Mesendoderm (in vitro differentiated cells): ENCODE measurements at places on chromosomes 16 and 17.

DNA sequence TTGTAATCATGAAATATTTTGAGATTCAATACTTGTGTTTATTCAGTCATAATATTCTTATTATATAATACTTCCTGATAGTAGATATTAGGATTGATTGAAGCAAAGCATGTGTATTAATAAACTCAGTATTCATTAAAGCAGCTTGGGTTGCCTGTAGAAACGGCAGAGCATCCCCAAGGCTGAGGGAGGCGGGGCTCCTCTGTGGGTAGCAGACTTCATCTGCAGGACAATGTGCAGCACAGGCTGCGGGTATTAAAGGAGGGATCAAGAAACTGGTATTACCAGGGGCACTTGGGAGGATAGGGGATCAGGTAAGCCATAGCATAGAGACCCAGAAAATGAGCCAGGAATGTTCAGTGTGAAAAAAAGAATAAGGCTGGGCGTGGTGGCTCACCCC lies 213.6 kb downstream of the PRKCA start:
- no peak for DNase-seq

- DNase-seq, result no peak
These were observed 146.0 kb upstream of the RCVRN start for GRCh38 chr17:10051112-10051511.

- DNase-seq, result no peak
These were observed 18.6 kb upstream of the CLTC start for GRCh38 chr17:59601130-59601529.

DNA sequence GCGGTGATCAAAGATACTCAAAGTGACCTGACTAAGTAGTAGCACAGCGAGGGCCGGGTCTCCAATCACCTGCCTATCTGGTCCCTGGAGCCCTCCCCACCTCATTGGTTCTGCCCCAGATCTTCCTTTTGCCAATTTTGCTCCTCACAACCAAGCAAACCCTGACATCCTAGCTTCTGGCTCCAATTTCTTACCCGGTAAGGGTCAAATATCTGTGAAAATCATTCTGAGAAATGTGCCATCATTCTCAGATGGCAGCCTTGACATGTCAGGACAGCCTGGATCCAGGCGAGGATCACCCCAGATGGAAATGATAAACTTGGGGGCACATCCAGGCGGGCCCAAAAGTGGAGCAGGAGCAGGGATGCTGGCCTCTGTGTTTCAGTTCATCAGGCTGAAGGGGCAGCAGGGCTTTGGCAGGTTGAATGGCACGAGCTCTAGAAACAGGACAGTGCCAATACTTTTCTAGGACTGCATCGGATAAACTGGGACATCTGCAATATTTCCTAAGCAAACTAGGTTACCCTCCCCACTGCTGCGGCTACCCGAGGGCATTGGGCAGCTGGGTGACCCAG lies 83.9 kb downstream of the SHISA6 start:
- no peak for DNase-seq

GRCh38 chr16:87037012-87037411 lies 280.2 kb downstream of the C16orf95 start:
- DNase-seq, result no peak

DNA sequence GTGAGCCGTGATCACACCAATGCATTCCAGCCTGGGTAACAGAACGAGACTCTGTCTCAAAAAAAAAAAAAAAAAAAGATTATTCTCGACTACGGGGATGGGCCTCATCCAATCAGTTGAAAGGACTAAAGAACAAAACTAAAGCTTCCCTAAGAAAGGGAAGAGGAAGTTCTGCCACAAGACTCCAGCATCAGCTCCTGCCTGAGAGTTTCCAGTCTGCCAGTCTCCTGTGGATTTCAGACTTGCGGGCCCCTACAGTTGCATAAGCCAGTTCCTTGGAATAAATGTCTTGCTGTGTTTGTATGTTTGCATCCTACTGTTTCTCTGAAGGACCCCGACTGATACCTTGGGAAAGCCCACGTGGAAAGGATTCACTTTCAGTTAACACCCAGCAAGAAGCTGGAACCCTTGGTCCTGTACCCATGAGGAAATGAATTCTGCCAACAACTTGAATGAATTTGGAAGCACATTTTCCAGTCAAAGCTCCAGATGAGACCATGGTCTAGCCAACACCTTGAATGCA lies 26.3 kb upstream of the FZD2 start:
- DNase-seq, result no peak

GRCh38 chr17:43368740-43369506 lies 29.9 kb upstream of the ARL4D start:
- peak; percentile 94 for DNase-seq

DNA sequence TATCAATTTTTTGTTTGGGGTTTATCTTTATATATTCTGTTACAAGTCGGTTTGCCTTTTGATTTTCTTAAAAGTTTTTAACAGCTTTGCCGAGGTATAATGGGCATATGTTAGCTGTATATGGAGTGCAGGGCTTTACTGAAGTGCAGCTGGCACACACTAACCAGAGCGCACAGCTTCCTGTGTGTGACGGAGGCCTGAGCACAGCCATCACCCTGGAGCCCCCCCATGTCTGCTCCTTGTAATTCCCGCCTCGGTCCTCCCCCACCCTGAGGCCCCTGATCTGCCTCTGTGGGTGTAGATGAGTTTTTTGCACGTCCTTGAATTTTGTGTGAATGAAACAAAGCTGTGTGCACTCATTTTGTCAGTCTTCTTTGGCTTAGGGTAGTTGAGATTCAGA lies 60.1 kb upstream of the ZNF750 start:
- DNase-seq, result no peak

GRCh38 chr16:28258567-28258966 lies 33.8 kb upstream of the SBK1 start:
- no peak for DNase-seq

- no peak for DNase-seq
These were observed 1.7 kb upstream of the IL17C start for GRCh38 chr16:88636488-88637265.

DNA sequence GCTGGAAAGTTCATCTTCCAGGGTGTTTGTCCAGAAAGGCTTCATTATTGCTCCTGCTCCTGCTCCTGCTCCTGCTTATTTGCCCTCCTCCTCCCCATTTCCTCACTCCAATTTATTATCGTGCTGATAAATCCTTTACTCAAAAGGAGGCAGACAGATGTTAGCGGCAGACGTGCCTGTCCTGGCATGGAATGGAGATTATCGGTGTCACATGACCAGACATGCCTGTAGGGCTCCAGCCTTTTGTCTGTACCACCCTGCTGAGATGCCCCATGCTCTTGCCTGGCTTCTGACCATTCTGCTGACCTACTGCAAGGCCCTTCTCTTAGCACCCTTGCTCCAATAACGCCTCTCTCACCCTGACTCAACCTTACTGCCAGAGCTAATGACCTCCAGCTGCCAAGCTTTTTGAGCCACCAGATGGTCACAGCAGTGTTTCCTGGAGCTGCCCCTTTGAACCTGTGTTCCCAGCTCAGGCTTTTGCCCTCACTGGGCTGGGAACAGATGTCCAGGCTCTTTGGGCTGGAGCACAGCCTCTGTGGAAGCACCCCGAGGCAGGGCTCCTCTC lies 12.8 kb downstream of the DNAH9 start:
- peak; percentile 82 for DNase-seq

- DNase-seq, result no peak
These were observed 4.2 kb upstream of the CCNF start for GRCh38 chr16:2425008-2425518.

DNA sequence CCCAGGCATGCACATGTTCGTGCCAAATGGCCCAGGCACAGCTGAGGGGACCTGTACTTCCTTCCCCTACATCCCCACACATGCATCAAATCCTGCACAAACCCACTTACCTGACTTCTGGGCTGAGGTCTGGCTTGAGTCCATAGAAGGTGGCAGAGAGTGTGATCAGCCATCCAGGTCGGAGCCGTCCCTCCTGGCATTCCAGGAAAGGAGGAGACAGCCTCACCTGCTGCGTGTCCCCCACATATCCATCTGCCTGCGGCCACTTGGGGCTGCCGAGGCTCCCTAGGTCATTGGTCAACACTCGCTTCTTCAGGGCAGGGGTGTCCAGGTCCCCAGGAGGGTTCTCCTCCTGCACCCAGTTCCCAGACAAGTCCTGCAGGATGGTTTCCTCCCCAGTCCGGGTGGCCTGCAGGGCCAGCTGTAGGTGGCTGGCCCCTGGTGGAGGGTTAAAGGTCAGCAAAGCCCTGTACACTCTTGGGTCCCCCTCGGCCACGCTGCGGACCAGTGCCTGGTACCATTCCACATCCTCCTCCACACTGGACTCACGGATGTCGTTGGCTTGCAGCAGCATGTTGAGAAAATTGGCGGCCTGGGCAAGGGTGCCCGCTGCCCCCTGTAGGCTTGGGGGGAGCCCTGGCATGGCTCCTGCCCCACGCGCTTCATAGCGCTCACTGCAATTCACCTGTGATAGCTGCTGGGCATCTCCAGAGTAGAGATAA lies 709 bp downstream of the GPR179 start:
- DNase-seq, result no peak

GRCh38 chr17:36550491-36551417 lies 6.0 kb downstream of the GGNBP2 start:
- no peak for DNase-seq

DNA sequence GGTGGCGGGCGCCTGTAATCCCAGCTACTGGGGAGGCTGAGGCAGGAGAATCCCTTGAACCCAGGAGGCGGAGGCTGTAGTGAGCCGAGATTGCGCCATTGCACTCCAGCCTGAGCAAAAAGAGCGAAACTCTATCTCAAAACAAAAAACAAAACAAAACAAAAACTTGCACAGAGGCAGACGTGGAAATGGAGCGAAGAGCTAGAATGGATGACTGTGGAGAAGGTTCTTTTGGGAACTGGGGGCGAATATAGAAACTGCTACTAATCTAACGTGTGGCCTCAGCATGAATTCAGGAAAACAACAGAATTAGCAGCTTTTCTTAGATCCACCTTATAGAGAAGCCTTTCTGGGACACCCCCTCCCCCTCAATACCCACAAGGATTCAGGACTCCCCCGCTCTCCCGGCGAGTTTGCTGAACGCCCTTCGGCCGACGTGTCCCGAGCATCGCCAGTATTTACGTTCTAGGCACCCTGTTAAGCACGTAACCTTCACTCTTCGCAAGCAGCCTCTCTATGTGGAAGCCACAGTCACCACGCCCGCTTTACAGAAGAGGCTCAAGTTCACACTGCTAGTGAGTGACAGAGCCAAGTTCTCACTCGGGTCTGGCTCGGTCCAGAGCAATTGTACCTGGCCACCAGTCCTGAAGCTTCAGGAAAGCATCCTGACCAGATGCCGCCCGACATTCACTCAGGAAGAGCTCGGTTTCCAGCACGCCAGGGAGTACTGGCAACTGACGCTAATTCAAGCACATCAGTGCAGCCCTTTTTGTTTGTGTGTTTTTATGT lies 13.3 kb upstream of the ABR start:
- no peak for DNase-seq

- DNase-seq, result peak; percentile 66
These were observed 91.8 kb downstream of the RGS9 start for GRCh38 chr17:65228734-65229620.

DNA sequence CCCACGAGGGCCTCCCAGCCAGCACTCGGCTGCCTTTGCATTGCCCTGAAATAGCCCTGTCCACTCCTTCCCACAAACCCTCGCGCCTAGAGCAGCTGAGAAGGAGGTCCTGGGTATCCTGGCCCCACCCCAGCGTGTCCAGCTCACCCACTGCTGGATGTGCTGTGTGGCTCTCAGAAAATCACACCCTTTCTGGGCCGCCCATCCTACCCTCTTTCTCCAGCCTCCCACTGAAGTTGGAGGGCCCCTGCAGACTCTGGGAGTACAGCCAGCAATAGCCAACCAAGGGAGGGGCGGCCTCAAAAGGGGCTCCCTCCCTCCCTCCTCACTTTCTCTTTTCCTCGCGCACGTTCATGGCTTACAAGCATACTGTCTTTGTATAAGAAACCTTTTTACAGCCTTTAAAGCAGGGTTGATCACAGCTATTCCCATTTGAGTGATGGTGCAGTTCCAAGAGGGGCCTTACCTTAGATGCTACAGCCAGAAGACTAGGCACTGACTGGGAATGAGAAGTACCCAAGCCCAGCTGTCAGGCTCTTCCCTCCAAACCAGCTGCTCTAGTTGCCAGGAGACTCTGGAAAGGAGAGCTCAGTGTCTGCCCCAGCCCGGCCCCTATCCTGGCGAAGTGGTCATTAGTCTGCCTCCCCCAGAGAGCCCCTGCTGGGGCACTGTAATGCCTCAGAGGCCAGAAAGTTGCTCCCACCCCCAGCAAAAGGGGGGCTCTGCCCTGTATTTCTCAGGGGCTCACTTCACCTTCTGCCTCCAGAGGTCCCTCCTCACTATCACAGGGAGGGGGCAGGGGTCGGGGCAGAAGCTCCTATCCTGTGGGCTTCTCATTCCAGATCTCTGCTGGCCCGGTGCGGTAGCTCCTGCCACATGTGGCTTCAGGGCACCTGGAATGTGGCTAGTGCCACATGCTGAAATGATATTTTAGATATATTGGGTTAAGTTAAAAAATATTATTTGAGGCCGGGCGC lies 38.1 kb downstream of the DCAKD start:
- peak; percentile 25 for DNase-seq

GRCh38 chr17:78132084-78132676 lies 1.6 kb downstream of the TMC8 start:
- DNase-seq, result peak; percentile 67

GRCh38 chr17:2453325-2453724 lies 52.5 kb upstream of the MNT start:
- DNase-seq, result no peak

- DNase-seq, result peak; percentile 84
These were observed 28.9 kb upstream of the CMIP start for GRCh38 chr16:81415751-81416150.

DNA sequence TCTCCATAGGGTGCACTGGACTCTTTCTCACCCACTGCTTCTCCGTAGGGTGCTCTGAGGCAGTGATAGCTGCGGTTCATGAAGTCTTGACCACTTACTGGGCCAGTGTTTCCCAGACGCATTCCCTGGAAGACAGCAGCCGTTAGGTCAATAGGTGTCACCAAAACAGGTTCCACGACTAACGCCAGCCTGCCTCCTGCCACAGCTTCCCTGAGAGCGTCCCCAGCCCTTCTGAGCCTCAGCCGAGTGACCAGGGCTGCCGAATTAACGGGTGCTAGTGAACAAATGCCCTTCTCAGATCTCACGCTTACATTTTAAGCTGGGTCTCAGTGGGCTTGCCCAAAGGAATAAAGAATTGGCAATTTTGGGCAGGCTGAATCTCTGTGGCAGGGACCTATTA lies 188.7 kb upstream of the TNRC6C start:
- no peak for DNase-seq

GRCh38 chr16:976389-976931 lies 5.1 kb upstream of the SOX8 start:
- no peak for DNase-seq

GRCh38 chr17:34420254-34420766 lies 57.3 kb upstream of the CCL1 start:
- DNase-seq, result peak; percentile 76

GRCh38 chr17:81245665-81246342 lies 6.7 kb downstream of the NDUFAF8 start:
- no peak for DNase-seq

- DNase-seq, result no peak
These were observed 21.0 kb downstream of the PHB1 start for GRCh38 chr17:49393491-49394255.

DNA sequence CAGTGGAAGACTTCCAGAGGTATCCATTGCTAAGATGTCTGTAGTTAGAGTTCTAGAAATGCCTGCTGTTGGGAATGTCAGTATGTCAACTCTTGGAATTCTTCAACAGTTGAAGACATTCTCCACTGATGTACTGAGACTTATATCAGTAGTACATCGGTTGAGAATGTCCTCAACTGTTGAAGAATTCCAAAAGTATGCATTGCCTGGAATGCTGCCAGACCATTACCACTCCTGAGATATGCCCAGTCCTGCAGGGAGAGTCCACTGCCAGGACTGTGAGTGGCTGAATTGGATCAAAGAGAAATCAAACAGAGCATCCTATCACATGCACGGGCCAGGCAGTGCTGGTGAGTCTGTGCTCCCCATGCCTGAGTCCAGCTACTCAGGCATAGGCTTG lies 42.0 kb downstream of the IL21R start:
- no peak for DNase-seq
